Renal cortex interstitium (tissue), 15 donors: ENCODE measurements at places on chromosomes 16 and 17. TPM values are rescaled to one million over a fixed set of nuclear protein-coding genes. Genes with fewer than 3 reads are reported as not detected.

GRCh38 chr16:54862529-54862928 is 68.1 kb upstream of the IRX5 start:
- no peak for DNase-seq

DNA sequence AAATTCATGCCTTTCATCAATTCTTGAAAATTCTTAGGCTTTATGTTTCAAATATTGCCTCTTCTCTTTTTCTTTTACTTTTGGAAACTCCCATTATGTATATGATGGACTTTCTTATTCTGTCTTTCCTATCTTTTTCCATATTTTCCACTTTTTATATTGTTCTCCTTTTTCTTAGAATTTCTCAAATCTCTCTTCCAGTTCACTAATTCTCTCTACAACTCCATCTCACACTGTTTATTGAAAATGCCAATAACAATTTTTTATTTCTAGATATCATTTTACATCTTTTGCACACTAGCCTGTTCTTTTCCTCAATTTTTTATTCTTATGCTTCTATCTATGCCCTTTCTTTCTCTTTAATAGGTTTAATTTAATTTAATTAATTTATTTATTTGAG is 43.8 kb upstream of the EFCAB3 start:
- DNase-seq, result no peak

DNA sequence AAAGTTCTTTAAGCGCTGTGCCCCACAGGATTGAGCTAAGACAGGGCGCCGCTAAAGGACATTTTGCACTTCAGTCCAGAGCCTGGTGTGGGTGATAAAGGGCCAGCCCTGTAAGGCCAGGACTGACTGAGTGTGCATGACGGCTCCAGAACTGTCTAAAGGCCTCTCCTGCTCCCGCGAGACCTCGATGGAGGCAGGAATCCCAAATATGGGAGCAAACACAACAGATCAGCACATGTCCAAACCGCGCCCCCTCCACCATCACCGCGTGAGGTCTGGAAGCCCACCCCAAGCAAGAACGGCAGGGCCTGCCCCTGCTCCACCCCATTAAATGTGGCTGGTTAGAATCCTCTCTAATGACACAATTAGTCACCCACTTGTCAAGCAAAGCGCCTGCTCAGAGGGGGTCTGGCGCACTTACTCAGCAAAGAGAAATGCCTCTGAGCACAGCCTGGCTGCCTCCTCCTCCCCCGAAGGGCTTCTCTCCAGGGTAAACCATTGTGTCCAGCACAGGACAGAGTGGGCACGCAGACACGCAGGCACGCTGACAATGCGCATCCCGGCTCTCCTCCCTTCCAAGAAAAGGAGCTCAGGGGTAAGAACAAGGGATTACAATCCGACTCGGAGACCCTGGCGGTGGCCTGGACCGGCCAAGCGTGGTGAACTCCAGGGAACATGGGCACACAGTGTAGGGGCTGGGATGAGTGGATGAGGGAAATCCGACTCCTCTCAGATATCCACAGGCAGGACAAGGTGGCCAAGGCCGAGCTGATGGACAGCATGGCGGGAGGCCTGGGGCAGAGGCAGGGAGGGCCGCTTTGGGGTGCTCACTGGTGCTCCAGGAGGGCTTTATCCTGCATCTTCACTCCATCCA is 1.5 kb downstream of the MXRA7 start:
- no peak for DNase-seq

Gene PGAP6
- polyA plus RNA-seq, result 60.6 TPM

Gene STX1B
- polyA plus RNA-seq, result 1.2 TPM

Gene NOS2
- 1.6 TPM for polyA plus RNA-seq
